ENCODE measurements at places on chromosomes 6 and 20. TPM values are rescaled to one million over a fixed set of nuclear protein-coding genes. Genes with fewer than 3 reads are reported as not detected.

CDH22 gene
- total RNA-seq = not detected

SNRPB gene
- total RNA-seq = 328 TPM

DNA sequence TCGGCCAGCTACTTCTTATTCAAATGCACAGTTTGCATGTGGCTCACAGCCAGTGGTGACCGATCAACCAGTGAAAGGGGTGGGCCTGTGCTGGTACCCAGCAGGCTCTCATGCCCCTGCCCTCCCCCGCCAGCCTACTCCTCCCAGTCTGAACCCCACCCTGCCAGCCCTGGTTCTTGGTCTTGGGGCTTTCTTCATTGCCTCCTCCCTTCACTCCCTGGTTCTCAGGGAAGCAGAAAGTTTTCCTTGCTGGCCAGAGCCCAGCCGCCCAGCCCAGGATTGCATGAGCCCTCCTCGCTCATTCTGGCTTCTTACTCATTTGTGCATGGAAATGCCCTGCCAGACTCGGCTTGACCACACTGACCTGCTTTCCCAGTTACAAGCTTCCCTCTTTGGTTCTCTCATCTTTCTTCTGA is 40.8 kb downstream of the KCNK17 start:
- DNase-seq = no peak

GRCh38 chr6:142946924-142947713 is 2.1 kb upstream of the HIVEP2 start:
- DNase-seq = no peak

DNA sequence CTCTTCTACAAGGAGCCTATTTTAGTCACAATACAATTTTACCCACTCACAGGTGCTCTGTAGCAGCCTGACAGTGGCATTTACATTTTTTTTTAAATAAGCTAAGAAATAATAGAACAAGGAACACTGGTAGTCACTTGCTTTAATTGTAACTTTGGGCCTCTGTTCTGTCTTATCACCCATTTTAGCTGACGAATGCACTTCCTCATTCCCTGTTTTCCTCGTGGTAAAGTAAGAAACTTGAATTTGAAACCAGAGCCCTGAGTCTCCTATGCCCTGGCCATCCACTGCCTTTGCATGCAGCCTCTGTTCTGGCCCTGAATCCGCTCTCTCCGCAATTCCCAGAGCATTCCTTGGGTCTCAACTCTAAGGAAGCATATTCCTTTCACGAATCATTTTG is 550.6 kb downstream of the PTPRT start:
- no peak for DNase-seq

SLCO4A1 gene
- 10.4 TPM for total RNA-seq

- no peak for DNase-seq
These were observed 645.0 kb downstream of the PHF3 start for GRCh38 chr6:64280569-64280968.

- no peak for DNase-seq
These were observed 122.0 kb upstream of the ID4 start for GRCh38 chr6:19715167-19715551.

DNA sequence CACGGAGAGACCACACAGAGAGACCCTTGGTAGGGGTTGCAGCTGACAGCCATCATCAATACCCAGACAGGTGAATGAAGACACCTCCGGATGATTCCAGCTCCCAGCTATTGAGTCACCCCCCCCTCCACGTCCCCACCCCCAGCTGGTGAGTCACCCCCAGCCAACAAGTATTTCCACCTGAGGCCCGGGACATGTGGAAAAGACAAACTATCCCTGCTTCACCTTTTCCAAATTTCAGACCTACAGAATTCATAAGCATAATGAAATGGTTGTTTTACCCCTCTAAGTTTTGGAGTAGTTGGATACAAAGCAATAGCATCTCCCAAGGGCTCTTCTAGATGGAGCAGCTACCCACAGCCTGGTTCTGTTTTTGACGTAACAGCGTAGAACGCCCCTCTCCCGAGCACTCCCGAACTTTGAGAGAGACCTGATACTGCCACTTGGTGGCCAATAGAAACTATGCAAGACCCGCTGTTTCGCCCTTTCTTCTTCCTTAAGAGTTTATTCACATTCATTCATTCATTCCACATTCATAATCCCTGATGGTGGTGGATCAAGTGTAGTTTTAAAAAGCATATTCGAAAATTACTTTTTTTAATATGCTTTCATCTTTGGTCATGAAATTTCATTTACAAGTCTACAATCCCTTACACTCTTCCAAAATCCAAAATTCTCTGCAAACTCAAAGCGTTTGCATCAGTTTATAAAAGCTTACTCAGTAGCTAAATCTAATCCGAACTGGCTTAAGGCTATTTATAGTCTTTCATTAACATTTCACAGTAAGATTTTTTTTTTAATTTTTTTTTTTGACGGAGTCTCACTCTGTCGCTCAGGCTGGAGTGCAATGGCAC is 15.1 kb upstream of the PPP1R16B start:
- DNase-seq = no peak
